ENCODE measurements at places on chromosomes 7 and 10.

GRCh38 chr7:16404636-16405035, 16.7 kb downstream of the CRPPA start:
- no peak for DNase-seq

DNA sequence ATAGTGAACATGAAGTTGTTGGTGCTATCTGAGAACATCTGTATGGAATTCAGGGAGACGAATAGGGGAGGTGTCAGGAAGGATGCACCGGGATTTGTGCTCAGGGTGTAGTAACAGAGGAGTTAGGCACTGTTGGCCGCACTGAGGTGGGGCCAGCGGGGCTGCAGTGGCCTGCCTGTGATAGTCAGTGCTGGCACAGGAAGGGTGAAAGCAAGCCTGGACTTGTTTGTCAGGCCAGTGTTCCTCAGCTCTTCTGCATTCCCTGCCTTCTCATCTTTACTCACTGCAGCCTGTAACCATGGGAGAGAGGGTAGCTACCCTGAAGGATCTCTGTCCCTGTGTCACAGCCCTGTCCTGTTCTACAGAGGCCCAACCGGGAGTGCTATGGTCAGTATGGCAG, 81.3 kb downstream of the SH2D4B start:
- no peak for DNase-seq

- no peak for DNase-seq
These were observed 310.5 kb upstream of the HGF start for GRCh38 chr7:82080254-82080927.

GRCh38 chr7:155064186-155064585, 5.9 kb upstream of the HTR5A start:
- no peak for DNase-seq

- DNase-seq = no peak
These were observed 117.3 kb upstream of the CDK6 start for GRCh38 chr7:92953657-92954056.

- DNase-seq = no peak
These were observed 15.1 kb upstream of the ELN start for GRCh38 chr7:74012842-74013249.

GRCh38 chr7:158382363-158383254, 205.0 kb downstream of the PTPRN2 start:
- DNase-seq = no peak

- no peak for DNase-seq
These were observed 29.5 kb downstream of the GRIFIN start for GRCh38 chr7:2446676-2447075.

DNA sequence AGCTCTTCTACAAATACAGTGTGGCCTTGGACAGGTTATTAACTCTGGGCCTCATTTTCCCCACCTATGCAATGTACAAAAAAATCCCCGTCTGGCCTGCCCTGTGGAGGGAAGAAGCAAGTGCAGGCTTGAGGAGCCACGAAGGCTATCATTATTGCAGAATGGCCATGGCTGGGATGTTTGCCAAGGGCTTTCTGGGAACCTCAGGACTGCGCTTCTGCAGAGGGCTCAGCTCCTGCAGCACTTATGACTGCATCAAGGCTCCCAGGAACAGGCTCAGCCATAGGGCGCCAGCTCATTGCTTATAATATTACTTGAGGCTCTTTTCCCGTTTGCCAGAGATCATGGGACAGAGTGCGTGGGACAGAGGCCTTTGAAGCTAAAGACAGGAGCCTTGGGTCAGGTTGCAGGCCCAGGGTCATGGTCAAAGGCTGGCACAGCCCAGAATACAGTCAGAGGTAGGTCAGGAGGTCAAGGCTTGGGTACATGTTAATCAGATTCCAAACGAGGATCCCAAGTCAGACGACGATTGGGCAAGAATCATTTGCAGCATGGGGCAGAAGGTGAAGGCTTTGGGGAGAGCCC, 20.6 kb upstream of the C10orf105 start:
- peak; percentile 63 for DNase-seq

DNA sequence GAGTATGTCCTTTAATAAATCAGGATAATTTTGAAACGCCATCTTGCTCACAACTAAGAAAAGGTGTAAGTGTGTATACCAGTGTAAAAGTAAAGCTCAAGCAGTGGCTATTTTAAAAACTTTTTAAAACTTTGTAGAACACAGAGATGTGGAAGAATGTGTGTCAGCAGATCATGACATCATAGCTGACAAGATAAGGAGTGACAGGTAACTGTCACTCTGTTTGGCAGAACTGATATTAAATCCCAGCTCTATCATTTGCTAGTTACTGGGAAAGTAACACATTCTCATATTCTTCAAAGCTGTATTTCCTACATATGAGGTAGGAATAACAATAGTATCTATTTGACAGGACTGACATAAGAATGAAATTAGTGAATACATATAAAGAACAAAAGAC, 63.9 kb upstream of the RNF148 start:
- DNase-seq = no peak

DNA sequence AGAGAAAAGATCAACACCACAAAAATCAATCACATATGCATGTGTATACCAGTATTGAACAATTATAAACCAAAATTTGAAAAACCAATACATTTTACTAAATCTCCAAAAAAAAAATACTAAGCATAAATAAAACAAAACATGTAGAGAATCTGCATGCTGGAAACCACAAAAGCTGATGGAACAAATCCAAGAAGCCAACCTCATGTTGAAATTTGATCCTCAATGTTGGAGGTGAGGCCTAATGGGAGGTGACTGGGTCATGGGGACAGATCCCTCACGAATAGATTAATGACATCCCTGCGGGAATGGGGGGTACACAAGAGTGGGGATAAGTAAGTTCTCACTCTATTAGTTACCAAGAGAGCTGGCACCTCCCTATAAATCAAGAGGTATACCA, 82.5 kb downstream of the OAT start:
- no peak for DNase-seq

DNA sequence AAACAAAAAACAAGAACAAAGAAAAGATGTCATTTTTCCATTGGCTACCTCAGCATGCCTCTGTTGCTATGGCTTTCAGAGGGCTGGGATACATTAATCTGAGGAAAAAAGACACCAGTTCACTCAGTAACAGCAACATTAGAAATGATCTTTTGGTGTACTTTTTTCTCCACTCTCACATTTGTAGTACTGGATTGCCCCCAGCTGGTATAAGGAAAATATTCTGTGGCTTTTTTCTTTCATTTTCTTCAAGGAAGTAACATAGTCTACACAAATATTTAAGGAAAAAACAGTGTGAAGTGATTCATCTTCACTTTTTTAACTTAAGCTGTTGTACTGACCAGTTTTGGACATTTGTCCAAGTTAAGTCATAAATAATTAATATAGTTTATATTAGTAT, 482.3 kb downstream of the SORCS1 start:
- no peak for DNase-seq

GRCh38 chr10:50951365-50951764, 65.9 kb upstream of the A1CF start:
- no peak for DNase-seq

- DNase-seq = peak; percentile 67
These were observed 6.9 kb downstream of the C10orf62 start for GRCh38 chr10:97596101-97597082.

- DNase-seq = peak; percentile 68
These were observed 14.2 kb upstream of the SYPL1 start for GRCh38 chr7:106126170-106126938.

- no peak for DNase-seq
These were observed 2.9 kb upstream of the RABGEF1 start for GRCh38 chr7:66737667-66738066.

GRCh38 chr10:114261076-114261475, 22.0 kb downstream of the VWA2 start:
- DNase-seq = peak; percentile 52

- DNase-seq = no peak
These were observed 407.0 kb downstream of the SORCS1 start for GRCh38 chr10:106757521-106757920.

DNA sequence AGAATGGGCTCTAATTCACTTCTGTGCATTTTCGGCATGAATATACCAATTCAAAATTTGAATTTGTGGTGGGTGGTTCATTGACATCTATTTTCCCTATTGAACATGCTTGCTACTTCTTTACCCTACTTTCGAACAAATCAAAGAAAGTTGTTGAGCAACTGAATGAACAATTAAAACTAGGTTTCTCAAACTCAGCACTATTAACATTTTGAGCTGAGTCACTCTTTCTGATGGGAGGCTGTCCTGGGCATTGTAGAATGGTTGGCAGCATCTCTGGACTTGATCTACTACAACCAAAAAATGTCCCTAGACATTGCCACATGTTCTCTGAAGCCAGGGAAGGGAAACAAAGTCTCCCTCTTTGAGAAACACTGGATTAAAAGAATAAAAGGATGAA, 116.7 kb downstream of the COL28A1 start:
- DNase-seq = no peak

GRCh38 chr7:105992905-105993304, 29.8 kb downstream of the CDHR3 start:
- DNase-seq = peak; percentile 37

DNA sequence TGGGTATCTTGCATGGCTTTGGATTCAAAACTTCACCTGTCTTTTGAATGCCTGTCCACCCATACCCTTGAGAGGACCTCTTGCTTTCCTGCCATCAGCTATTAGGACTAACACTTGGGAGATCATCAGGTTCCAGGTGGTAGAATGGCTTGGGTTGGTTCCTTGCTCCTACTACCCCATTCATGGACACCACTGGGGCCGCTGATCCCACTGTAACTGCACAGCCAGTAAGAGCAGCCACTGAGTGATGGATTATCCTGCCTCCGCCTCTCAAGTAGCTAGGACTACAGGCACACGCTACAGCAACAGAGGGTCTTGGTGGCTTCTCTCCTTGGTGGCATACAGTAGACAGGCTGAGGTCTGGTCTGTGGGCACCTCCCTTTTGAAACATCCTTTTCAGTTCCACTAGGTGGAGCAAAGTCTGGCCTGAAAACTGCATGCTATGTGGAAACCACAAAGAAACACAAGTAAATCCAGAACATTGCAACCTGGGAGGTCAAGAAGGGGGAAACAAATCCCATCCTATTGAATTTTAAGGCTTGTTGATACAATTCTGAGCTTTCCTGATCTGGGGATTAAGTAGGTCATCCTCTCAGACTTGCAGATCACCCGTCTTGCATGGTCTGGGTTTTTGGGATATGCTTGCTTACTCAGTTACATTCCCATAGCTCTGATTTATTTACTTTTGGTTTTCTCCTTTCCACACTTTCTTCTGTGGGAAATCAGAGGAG, 9.4 kb downstream of the WBP1L start:
- DNase-seq = peak; percentile 86

DNA sequence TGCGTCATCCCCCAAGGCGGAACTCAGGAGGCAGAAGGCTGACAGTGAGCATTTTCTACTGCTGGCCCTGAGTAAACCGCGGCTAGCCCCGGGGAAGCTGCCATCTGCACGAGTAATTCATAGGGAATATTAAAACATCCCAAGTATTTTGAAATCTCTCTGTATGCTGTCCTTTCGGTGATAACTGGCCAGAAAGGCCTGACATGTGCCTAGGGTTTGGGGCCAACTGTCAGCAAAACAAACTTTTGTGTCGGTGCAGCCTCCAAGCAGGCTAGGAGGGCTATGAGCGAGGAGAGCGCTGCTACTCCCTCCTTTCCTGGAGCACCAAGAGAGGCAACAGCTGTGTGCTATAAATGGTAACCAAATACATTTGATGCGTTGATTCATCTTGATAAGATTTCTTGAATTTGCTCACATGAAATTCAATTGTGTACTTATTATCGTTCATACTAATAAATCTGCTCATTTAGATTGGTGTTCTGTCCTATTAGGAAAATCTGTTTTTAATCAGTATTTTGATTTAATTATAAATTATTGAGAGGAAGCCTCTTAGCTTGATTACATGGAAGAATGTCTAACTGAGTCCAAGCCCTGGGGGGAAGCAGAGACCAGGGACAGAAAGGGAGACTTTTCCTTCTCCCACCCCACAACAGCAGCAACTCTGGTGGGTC, 124.4 kb upstream of the NPS start:
- no peak for DNase-seq

- no peak for DNase-seq
These were observed 169.9 kb downstream of the SNX10 start for GRCh38 chr7:26461518-26461917.

GRCh38 chr10:61821693-61822092, 79.8 kb upstream of the ARID5B start:
- no peak for DNase-seq

DNA sequence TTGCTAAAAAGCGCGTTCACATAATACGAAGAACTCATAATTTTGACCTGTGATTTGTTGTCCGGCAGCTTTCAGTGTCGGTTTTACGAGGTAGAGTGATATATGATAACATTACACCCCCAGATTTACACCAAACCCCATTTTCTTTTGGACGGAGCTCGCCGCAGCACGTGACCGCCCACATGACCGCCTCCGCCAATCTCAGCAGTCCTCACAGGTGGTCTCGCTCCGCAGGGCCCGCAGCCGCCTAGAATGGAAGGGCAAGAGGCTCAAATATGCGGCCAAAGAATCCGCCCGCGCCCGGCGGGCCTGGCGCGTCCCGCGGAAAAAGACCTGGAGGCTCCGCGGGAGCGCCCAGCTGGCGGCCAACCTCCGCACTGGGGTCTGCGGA, at the start of gene HOXA7:
Gene HOXA7 (minus strand): TSS at position 168 of the 391 bp plus-strand sequence. CDS start 130 bp downstream, at position 38.
- DNase-seq = peak; percentile 87

DNA sequence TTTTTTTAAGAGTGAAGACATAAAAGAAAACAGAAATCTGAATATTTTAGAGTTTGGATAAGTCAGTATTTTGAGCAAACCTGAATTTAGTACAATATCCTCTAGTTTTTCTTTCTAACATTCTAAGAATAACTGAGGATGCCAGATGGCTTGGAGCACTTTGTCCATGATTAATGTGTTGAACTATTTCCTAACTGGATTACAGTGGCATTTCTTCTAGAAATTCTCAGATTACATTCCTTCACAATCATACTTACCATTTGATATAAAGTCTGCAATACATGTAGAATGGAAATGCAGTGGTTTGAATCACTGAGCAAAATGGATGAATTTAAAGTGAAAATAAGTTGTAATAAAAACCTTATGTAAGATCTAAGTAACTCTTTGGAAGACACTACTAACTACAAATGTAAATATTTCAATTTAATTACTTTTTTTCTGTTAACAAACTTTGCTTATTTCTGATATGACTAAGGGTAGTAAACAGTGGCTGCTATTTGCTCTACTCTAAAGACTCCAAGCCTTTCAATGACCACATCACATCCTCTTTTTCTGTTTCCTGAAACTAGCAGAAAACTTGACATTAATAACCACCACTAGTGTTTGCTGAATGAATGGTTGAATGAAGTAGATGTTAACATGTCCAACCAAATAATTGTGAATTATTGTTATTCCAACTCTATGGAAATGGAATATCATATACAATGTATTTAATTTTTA, 102.8 kb downstream of the PRKG1 start:
- DNase-seq = peak; percentile 8

DNA sequence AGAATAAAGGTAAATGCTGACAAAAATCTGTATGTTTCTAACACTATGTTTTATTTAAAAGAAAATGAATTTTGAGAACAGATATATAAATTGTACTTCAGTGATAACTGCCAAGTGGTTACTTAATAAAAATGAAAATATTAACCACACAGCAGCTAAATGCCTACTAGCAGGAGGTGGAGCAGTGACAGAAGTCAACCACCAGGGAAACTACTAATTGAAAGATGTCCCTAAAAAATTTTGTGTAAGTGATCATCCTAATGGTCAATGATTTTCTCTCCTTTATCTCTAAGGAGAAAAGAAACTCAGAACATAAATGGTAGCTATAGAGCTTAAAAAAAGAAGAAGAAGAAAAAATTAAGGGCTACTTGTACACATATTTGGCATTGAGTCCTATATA, 22.9 kb downstream of the WNT16 start:
- peak; percentile 11 for DNase-seq
